Vein endothelial cell (primary cell): ENCODE measurements at places on chromosomes 7 and 10. TPM values are rescaled to one million over a fixed set of nuclear protein-coding genes. Genes with fewer than 3 reads are reported as not detected.

EVX1 gene
- total RNA-seq = not detected in 2 replicates

URGCP gene
- 21.9 TPM in 2 replicates for total RNA-seq

OR6B1 gene
- total RNA-seq = not detected in 2 replicates

NKX1-2 gene
- total RNA-seq = not detected in 2 replicates

OR13A1 gene
- total RNA-seq = not detected in 2 replicates

CUBN gene
- total RNA-seq = 7.1 and 11.8 TPM in 2 replicates

ADAM22 gene
- 0.33 and 0.86 TPM in 2 replicates for total RNA-seq

EIF5AL1 gene
- 1.3 TPM in 2 replicates for total RNA-seq

PVRIG gene
- total RNA-seq = not detected in 2 replicates

CFAP46 gene
- 1.3 and 1.5 TPM in 2 replicates for total RNA-seq

TSPAN15 gene
- total RNA-seq = 136 and 191 TPM in 2 replicates

LLCFC1 gene
- total RNA-seq = not detected in 2 replicates

CNNM1 gene
- total RNA-seq = under 0.01 and 0.10 TPM in 2 replicates

NANOS1 gene
- 0.48 and 0.65 TPM in 2 replicates for total RNA-seq

KIAA1549 gene
- total RNA-seq = 3.9 and 5.0 TPM in 2 replicates

DGKI gene
- total RNA-seq = 1.3 and 1.8 TPM in 2 replicates

PLCE1 gene
- total RNA-seq = under 0.01 and 0.10 TPM in 2 replicates

STEAP2 gene
- total RNA-seq = 2.3 and 8.8 TPM in 2 replicates

SPDYE2B gene
- not detected in 2 replicates for total RNA-seq

SRRT gene
- total RNA-seq = 47.6 and 59.8 TPM in 2 replicates

ADO gene
- total RNA-seq = 18.2 and 20.3 TPM in 2 replicates

ABLIM1 gene
- total RNA-seq = 198 and 282 TPM in 2 replicates

JAZF1 gene
- 3.6 and 5.4 TPM in 2 replicates for total RNA-seq

PNPLA8 gene
- total RNA-seq = 17.0 and 27.7 TPM in 2 replicates

MAGI2 gene
- 4.5 and 5.9 TPM in 2 replicates for total RNA-seq

IL2RA gene
- total RNA-seq = not detected in 2 replicates

MMD2 gene
- not detected in 2 replicates for total RNA-seq

INSYN2A gene
- 0.10 TPM in 1 of 2 replicates, not detected in the other for total RNA-seq

MUC3A gene
- total RNA-seq = under 0.01 TPM in 1 of 2 replicates, not detected in the other

GPR15LG gene
- total RNA-seq = not detected in 2 replicates

PTPN12 gene
- total RNA-seq = 95.0 and 102 TPM in 2 replicates

COL17A1 gene
- 1.5 and 2.3 TPM in 2 replicates for total RNA-seq

AFAP1L2 gene
- total RNA-seq = 6.5 TPM in 2 replicates

ST8SIA6 gene
- 2.0 and 8.5 TPM in 2 replicates for total RNA-seq

PTPN20 gene
- 0.19 and 0.33 TPM in 2 replicates for total RNA-seq

CFAP58 gene
- total RNA-seq = 0.33 and 0.76 TPM in 2 replicates

OR2A12 gene
- not detected in 2 replicates for total RNA-seq

CYP2C19 gene
- total RNA-seq = not detected in 2 replicates

LRRD1 gene
- under 0.01 and 0.19 TPM in 2 replicates for total RNA-seq

SPDYE5 gene
- not detected in 2 replicates for total RNA-seq

CRYGN gene
- total RNA-seq = not detected in 2 replicates

THAP5 gene
- total RNA-seq = 17.3 and 21.0 TPM in 2 replicates

SYCE1 gene
- 0.33 TPM in 1 of 2 replicates, not detected in the other for total RNA-seq
